Liver (tissue), 10 donors: ENCODE measurements at places on chromosomes 3 and 15.

DNA sequence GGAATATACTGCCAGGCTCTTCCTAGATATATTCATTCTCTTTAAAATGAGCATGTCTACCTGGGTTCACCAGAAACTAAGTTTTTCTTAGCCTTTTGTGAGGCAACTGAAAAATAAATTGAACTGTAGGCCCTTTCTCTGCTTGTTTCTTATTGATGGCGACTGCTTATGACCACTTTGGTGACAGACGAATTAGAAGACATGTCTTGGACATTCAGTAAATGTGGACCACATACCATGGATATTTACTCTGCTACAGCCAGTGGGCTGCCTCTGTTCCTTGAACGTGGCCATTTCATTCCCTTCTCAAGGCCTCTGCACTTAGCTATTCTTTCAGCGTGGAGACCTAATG, 603 bp upstream of the SELENOK start:
- no peak for DNase-seq

- DNase-seq = no peak
These were observed 120.9 kb downstream of the DTWD1 start for GRCh38 chr15:49741712-49742111.

DNA sequence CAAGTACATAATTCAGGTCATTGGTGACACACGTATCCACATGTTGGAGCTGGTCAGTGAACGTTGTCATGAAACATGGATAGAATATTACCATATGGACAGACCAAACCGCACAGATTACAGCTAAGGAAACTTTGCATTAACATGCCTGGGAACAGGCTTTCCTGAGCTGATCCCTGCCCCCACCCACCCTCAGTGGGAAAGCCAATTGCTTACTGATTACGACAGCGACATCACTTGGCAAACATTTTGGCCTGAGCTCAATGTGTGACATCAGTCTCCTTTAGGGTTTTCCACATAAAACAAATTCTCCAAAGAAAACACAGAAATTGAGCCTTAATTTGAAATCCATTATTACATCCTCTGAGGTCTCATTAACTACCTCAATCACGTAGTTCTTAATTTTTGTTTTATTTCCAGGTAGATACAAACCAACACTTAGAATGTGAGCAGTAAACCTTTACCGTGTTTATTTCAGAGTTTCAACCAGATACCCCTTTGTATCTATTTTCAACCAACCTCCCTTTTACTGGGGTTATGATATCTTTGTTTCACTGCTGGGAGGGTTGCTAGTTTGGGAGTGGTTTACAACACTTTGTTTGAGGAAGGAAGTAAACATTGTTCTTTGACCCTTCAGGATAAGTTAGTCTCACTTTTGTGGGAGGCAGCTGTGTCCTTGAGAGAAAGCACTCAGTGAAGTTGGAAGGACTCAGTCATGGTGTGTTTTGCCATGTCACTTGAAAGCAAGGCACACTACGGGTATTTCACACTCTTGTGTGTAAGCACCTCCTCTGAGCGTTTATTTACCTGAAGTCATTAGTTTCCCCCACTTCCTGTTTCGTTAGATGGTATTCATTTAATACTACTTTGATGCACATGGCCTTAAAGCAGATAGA, 103.1 kb downstream of the CMSS1 start:
- DNase-seq = peak; percentile 50

GRCh38 chr3:15295506-15295905, 36.9 kb downstream of the SH3BP5 start:
- no peak for DNase-seq

DNA sequence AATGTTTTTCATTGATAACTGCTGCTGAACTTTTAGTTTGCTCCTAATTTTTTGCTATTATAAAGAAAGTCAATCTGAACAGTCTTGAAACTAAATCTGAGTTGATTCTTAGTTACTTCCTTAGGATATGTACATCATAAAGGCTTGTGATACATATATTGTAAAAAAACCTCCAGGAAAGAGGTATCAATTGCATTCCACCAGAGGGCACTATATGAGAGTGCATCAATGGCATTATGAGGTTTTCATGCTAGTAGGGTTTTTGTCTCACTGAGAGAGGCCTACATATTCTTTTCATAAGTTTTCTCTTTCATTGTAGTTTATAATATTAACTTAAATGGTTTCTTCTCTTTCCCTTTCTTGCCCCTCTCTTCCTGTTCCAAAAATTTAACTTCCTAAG, 46.9 kb downstream of the PIK3R4 start:
- DNase-seq = no peak

- DNase-seq = no peak
These were observed 4.8 kb downstream of the XIRP1 start for GRCh38 chr3:39187372-39188155.

GRCh38 chr3:76083992-76084391, 298.6 kb upstream of the ZNF717 start:
- no peak for DNase-seq

DNA sequence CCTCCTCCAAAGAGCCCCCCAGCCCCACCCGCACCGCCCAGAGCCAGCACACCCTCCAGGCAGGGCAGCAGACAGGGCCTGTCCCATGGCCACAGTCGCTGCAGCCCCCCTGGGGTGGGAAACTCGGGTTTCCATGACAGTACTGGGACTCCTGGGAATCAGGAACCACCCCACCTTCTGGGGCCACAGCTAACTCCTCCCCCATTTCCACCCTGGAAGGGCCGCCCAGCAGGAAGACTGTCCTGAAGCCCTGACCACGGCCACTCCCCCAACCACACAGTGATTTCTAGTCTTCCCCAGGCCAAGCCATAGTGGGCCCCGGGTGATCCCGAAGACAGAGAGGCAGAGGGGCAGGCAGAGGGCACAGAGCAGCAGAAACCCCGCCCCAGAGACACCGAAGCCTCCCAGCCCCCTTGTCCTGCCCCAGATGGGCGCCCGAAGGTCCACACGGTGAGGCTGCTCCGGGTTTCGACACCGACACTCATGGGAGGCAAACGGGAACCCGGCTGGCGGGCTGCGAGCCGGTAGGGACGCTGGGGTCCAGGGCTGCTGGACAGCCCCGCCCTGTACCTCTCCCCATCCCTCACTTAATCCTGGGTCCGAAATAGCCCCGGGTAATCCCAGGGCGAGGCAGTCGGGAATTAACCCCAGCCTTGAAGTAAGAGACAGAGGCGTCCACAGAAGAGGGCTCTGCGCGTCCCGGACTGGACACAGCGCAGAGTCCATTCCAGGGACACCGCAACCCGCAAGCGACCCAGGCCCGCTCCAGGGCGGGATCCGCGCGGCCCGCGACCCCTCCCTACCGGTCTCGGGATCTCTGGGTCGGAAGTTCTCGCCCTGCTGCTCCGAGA, 138.4 kb downstream of the NUP210 start:
- no peak for DNase-seq

GRCh38 chr15:71791975-71792374, 18.4 kb upstream of the NR2E3 start:
- no peak for DNase-seq

GRCh38 chr15:66089509-66089908, 164.0 kb downstream of the MEGF11 start:
- DNase-seq = no peak

- no peak for DNase-seq
These were observed 52.2 kb downstream of the EFHB start for GRCh38 chr3:19881852-19882251.

GRCh38 chr3:27573780-27574437, 89.7 kb upstream of the SLC4A7 start:
- DNase-seq = no peak

- DNase-seq = no peak
These were observed 72.8 kb downstream of the HES1 start for GRCh38 chr3:194208709-194209108.

GRCh38 chr3:183766745-183767606, 58.4 kb downstream of the MAP6D1 start:
- peak; percentile 68 for DNase-seq

- no peak for DNase-seq
These were observed 251.8 kb upstream of the SUCLG2 start for GRCh38 chr3:67906261-67906660.

DNA sequence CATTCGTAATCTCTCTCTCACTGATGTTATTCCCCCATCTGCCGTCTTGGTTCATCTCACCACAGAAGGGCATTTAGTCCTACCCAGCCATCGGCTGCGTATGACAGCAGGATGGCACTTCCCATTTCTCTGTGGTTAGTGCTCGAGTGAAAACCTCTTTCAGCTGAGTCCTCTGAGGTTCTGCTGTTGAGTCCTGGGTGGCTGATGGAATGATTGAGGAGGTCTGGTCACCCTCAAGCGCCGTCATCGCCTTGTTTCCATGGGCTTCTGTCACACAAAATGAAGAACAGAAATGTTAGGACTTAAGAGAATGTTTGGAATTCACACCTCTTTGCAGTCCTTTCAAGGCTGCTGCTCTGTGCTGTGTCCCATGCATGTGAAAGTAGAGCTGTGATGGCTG, 9.4 kb upstream of the SACM1L start:
- no peak for DNase-seq

DNA sequence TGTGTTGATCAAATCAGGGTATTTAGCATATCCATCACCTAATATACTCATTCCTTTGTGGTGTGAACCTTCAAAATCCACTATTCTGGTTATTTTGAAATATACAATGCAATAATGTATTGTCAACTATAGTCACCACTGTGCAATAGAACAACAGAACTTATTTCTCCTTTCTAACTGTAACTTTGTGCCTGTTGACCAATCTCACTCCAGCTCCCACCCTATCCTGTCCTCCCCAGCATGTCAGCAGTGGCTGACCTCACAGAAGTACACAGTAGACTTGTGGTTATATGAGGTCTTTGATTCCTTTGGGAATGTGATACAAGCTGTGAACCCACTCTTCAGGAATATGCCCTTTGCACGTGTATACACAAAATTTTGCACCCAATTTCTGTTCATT, 64.2 kb downstream of the ECT2 start:
- no peak for DNase-seq

GRCh38 chr3:70108072-70108471, 108.5 kb downstream of the SAMMSON start:
- DNase-seq = peak; percentile 39

GRCh38 chr3:188108703-188109412, 45.1 kb upstream of the LPP start:
- no peak for DNase-seq

DNA sequence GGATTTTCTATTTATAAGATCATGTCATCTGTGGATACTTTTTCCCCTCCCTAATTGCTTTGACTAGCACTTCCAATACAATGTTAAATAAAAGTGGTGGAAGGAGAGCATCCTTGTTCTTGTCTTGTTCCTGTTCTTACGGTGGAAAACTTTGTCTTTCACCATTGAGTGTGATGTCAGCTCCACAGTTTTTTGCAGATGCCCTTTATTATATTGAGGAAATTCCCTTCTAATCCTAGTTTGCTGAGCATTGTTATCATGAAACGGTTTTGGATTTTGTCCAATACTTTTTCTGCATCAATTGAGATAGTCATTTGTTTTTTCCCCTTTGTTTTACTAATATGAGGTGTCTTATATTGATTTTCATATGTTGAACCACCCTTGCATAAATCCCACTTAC, 19.9 kb upstream of the IL20RB start:
- DNase-seq = no peak

GRCh38 chr15:55823699-55824340, 80.9 kb upstream of the PRTG start:
- DNase-seq = no peak

- DNase-seq = no peak
These were observed 23.0 kb downstream of the TPM1 start for GRCh38 chr15:63065262-63066221.

DNA sequence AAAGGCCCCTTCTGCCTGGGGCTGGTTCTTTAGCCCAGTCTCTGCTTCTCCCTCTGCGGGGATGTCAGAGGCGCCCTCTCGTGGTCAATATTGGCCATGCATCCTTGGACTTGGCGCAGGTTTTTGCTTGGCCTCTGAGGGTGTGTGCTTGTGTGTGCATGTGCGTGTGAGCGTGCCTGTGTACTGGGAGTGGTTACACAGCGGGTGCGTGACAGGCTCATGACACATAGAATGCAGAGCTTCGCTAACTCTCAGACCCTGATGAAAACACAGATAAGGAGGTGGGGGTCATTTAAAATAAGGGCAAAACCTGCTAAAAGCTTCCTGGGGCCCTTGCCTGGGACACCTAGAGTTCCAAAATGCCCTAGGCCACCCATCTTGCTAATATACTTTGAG, 160.9 kb downstream of the SMAD6 start:
- peak; percentile 86 for DNase-seq

- DNase-seq = peak; percentile 62
These were observed 185.1 kb downstream of the GOLGA6L6 start for GRCh38 chr15:20356444-20356910.

GRCh38 chr3:160792540-160792939, 36.5 kb downstream of the PPM1L start:
- DNase-seq = no peak

DNA sequence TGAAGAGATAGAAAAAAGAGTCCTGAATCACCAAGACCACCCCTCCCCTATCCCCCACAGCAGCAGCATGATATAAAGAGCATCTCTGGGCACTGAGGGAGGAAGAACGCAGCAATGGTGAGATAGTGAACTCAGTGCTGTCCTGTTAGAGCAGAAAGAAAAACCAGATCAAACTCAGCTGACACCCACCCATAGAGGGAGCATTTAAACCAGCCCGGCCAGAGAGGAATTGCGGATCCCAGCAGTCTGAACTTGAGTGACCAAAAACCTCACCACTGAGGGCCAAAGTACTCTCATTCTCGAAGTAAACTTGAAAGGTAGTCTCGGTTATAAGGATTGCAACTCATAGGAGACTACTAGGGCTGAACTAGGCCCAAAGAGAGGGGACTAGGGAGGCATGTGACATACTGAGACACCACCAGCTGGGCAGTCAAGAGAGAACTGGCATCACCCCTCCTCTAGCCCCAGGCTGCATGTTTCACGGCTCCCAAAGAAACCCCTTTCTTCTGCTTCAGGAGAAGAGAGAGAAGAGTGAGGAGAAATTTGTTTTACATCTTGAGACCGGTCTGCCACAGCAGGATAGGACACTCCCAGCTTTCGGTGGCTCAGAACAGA, 39.2 kb upstream of the TGFBR2 start:
- DNase-seq = no peak

DNA sequence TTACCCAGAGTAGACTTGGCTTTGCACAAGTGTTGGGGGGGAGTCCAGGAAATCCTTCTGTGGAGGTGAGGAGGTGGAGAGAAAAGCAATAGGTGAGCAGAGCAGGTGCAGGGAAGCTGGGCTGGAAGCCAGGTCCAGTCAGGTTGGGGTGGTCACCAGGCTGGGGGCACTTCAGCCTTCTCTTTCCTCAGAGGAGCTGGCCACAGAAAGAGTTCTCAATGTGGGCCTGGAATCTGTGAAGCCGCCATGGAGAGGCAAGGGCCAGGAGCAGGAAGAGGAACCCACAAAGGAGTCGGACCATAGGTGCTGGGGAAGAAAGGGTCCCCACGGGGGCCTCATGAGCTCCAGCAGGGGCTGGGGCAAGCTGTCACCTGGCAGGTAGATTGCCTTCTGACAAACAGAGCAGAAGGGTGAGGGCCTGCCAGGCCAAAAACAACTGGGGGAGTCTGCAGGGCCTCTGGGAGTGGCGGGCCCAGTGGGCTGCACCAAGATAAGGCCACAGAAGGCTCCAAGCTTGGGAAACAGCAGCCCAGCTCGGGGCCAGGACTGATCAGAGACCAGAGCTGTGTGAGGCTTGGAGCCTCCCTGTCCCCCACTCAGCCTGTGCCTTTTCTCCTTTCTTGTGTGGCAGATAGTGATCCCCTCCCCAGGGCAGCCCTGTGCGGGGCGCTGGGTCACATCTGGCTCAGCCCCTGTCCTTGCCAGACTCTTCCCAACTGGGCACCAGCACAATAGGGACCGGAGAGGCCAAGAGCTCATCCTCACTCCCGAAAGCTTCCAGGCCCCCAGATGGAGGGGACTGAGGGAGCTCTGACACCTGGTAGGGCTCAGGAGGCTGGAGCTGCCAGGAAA, 53.0 kb upstream of the FGD5 start:
- peak; percentile 30 for DNase-seq
